ENCODE measurements at places on chromosomes 7 and 10. TPM values are rescaled to one million over a fixed set of nuclear protein-coding genes. Genes with fewer than 3 reads are reported as not detected.

The AKR1C2 gene
- 8.6 TPM for polyA plus RNA-seq

The PRR15 gene
- polyA plus RNA-seq, result 4.5 TPM

The CCL24 gene
- polyA plus RNA-seq, result 0.36 TPM

The ACBD7 gene
- 7.4 TPM for polyA plus RNA-seq

The ENTPD1 gene
- polyA plus RNA-seq, result 22.2 TPM

The TMEM72 gene
- 62.7 TPM for polyA plus RNA-seq

The CYP2W1 gene
- 1.4 TPM for polyA plus RNA-seq

The HOGA1 gene
- polyA plus RNA-seq, result 47.1 TPM

GRCh38 chr7:341841-342638 lies 52.1 kb downstream of the FOXL3 start:
- no peak for DNase-seq

DNA sequence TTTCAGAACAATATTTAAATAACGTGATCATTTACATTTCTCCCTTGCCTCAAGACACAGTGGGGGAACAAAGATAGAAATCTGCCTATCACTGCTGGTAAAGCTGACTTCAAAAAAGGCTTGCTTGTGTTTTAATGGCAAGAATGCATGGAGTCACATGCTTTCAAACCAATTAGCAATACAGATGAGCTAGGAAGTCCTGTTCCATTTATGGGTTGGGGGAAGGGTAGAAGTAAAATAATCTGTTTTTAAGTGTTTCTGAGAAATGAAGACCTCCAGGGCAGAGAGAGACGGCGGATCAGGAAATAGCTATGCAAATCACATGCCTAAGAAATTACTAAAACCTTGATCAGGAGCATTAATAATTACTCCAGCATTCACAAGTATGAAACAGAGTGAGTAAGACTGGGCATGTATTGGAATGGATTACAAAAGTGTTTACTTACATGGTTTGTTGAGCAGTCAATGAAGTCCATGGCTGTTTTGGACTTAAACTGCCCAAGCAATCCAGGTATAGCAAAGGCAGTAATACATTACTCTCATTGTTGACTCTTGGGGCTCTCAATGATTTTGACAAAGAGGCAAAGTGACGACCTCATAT lies 142.0 kb downstream of the ARID5B start:
- DNase-seq, result no peak

DNA sequence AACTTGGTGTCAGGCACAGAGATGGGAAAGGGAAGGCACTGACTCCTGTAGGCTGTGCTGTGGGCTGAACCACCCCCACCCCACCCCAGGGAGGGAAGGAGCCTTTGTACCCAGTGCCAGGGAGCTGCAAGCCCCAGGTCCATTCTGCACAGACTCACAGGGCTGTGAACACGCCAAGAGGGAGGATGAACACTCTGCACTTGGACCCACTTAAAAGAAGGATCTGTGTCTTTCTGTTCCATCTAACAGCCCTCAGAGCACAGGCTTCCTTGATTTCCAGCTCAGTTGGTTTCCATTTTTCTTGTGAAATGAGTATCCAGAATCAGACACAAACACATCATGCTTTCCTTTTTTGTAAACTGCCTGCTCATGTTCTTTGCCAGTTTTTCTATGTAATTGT lies 84.9 kb downstream of the GRB10 start:
- no peak for DNase-seq

GRCh38 chr7:124550036-124550435 lies 215.6 kb downstream of the GPR37 start:
- no peak for DNase-seq

- no peak for DNase-seq
These were observed 96.4 kb downstream of the DYNC2I1 start for GRCh38 chr7:158952776-158953175.

DNA sequence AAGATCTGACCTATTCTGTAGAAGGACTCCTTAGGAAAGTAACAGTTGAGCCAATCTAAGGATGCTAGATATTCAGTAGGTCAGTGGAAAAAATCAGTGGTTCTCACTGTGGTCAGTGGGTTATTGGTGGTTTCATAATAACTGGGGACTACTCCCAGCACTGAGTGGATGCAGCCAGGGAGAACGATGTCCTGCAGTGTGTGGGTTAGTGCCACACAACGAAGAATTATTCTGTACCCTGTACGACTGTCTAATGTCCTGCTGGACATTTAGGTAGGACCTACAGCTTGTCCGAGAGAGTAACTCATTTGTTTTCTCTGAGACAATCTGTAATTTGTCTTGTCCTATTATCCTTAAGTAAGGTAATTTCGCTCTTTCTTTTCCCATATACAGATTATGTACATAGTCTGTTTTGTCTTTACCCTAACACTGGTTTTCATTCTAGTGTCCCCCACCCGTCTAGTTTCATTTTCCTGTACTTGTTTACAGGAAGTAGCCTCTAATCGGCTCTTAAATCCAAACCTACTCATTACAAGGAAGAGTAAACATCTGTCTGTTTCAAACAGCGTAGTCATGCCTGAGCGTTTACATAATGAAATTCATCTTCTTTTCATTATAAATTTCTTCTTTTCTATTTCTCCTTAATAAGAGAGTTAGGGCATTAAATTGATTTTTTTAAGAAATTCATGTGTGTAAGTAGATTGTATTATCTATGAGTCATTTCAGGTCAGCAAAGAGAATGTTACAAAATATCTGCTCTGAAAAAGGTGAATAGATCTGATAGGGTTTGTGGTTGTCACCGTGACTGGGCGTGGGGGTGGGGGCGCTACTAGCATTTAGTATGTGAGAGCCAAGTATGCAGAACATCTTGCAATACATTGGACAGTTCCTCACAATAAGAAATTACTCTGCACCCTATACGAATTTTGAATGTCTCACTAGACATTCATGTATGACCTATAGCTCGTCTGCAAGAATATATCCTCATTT lies 8.3 kb upstream of the ZC3HAV1L start:
- DNase-seq, result no peak

DNA sequence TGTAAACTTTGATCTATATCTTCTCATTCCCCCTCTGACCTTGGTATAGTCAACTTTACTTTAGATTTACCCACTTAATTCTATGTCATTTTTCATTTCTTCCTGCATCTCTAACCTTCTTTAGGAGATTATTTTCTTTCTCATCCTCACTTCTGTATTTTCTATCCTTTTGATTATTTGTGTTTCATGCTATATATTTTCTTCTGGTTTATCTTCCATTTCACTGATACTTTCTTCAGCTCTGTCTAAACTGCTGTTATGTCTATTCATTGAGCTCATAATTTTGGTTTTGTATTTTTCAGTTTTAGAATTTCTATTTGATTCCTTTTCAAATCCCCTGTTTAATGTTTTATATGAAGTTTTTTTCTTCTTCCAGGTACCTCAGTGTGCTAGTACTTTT lies 171.1 kb upstream of the LYZL1 start:
- no peak for DNase-seq
